Fibroblast of mammary gland (primary cell): ENCODE measurements at places on chromosomes 3 and 15.

DNA sequence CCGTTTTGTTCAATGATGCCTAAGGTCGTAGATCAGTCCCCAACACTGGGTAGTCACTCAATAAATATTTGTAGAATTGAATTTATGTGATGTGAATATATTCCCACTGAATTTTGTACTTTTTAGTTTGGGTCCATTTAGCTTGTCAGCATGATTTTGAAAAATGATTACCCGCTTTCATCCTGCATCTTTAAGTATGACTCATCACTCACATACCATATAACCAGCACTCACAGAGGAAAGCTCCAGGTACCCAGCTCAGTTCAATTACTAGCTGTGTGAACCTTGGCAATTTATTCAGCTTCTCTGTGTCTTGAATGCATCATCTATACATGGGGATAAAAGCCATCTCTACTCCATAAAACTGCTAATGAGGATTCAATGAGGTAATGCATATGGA is 2.2 kb upstream of the MLF1 start:
- DNase-seq: peak; percentile 12

GRCh38 chr3:8457039-8457438 is 44.6 kb upstream of the LMCD1 start:
- peak; percentile 65 for DNase-seq

DNA sequence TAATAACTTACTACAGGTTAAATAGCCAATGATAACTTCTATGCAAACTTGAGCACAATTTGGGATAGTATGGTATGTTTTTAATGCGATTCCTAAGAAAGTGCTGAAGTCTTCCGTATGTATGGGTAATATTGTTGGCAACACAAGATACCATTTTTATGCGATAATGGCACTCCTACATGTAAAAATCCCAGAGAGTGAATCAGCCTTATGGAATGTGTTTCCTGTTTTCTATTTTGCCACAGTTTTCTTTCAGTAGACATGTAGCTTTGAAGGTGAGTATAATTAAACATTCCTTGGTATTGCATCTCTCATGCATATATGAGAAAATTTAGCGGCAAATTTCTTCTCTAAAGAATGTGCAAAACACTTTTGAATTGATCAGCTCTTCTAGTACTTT is 396.8 kb upstream of the AZI2 start:
- DNase-seq: no peak

- DNase-seq: no peak
Measured at GRCh38 chr3:19645093-19645492, 288.9 kb downstream of the EFHB start.

DNA sequence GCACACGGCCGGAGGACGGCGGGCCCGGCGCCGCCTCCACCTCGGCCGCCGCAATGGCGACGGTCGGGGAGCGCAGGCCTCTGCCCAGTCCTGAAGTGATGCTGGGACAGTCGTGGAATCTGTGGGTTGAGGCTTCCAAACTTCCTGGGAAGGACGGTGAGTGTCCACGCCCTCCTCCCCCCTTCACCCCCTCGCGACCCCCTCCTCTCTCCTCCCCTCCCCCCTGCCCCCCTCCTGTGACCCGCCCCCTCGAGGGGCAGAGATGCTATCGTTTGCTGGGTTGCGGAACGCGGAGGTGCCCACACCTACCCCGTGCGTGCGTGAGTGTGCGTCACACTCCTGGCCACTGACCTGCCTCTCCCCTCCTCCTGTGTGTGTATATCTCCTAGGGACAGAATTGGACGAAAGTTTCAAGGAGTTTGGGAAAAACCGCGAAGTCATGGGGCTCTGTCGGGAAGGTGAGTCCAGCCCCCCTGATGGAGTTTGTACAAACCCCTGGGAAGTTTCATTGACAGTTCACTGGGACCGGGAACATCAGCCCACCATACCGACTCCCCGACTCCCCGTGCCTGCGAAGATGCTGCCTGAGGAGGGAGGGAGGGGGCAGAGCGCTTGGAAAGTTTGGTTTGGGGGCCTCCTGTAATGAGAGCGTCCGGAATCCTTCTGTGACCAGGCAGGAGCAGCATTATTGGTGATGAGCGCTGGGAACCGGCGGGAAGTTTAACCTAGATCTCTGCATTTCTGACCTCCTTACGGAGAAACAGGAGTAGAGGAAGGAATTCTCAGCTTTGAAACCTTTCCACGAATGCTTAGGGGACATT is 795 bp upstream of the SCAANT1 start:
- DNase-seq: peak; percentile 65

DNA sequence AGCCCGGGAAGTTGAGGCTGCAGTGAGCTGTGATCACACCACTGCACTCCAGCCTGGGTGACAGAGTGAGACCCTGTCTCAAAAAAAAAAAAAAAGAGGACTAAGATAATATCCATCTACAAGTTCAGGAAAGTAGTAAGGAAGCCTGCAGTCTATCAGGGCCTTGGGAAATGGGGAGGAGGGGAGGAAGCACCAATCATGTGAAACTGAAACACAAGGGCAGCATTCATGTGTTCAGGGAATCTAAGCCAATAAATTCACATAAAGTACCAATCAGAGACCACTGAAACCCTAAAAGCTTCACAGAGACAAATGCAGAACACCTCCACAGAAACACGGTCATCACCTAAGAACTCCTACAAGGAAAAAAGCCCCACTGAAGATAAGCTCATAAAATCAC is 22.9 kb upstream of the HHATL start:
- DNase-seq: no peak
